ENCODE measurements at places on chromosomes 3 and 15.

- no peak for DNase-seq
These were observed 2.4 kb downstream of the ANPEP start for GRCh38 chr15:89812011-89812846.

DNA sequence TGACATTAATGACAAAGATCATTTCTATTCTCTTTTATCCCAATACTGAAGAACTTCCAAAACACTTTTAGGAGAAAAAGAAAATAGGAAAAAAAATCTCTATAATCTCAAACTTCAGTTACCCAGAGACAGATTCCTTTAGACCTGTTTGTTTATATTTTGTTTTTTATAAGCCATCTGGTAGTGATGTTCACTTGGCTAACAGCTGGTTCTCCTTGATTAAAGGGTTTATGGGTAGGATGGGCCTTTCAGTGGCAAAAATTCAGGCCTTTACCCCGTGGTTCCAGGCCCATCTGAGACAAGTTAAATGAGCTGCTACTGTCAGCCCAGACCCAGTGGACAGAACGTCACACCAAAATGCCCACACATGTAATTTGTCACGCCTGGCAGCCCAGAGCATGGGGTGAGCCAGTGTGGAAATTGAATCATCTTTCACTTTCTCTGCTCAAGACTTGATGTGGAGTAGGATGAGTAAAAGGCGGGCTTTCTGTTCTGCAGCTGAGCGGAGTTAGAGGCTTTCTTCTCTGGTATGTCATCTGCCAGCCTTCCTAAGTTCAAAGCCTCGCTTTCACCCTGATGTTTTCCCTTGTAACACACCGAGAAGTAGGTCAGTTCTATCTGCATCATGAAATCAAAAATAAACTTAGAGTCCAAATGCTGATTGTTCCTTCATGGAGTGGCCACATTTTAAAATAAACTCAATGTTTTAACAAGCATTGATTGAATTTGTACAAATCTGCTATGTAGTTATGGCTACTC lies 62.5 kb upstream of the SKOR1 start:
- no peak for DNase-seq

- no peak for DNase-seq
These were observed 37.2 kb upstream of the PRR20G start for GRCh38 chr3:127324913-127325628.

- no peak for DNase-seq
These were observed 74.3 kb downstream of the FBLN2 start for GRCh38 chr3:13623101-13623654.

DNA sequence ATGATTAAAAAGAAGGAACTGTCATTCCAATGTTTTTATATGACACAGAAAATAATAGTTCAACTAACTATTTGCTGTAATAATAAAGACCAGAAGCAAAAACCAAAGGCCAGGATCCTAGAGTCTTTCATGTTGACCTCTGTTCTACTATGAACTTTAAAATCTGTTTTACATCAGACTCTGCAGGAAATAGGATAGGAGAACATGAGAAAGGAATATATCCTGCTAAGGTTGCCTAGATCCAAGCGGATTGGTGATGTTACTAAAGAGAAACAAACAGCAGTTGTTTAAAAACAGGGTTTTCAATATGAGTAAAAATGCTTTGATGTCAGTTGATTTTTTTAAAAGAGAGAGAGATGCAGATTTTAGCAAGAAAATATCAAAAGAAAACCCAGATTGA lies 549.6 kb downstream of the ZIC1 start:
- DNase-seq, result no peak

DNA sequence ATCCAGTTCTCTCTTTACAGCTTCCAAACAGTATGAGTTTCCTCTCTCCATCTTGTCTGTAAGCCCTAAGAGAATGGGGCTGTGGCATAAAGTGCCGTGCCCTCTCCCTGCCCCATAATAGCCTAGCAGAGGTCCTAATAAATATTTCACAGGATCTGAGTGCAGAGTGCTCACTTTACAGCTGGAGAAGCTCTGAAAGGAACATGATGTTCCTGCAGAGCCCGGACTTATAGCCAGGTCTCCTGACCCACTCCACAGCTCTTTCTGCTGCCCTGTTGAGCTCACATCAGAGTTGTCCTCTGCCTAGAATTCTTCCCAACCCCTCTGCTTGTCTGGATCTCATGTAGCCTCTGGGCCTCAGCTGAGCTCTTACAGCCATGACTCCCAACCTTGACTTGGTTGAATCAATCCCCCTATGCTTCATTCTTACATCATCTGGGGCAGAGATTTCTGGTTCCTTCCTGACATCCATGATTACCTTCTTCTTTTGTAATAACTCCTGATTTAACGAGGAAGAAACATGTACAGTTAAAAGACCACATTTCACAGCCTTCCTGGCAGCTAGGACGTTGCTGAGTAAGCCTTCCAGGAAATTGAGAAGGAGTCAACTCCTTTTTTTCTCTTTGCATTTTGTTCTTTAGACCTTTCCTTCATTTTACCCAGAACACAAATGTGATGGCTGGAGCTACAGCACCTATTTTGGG lies 135.3 kb downstream of the RPLP1 start:
- no peak for DNase-seq

All from GF-D8 (cell line).